ENCODE measurements at places on chromosomes 2 and 18. TPM values are rescaled to one million over a fixed set of nuclear protein-coding genes. Genes with fewer than 3 reads are reported as not detected.

The ITPRIPL1 gene
- total RNA-seq, result 2.6 TPM

DNA sequence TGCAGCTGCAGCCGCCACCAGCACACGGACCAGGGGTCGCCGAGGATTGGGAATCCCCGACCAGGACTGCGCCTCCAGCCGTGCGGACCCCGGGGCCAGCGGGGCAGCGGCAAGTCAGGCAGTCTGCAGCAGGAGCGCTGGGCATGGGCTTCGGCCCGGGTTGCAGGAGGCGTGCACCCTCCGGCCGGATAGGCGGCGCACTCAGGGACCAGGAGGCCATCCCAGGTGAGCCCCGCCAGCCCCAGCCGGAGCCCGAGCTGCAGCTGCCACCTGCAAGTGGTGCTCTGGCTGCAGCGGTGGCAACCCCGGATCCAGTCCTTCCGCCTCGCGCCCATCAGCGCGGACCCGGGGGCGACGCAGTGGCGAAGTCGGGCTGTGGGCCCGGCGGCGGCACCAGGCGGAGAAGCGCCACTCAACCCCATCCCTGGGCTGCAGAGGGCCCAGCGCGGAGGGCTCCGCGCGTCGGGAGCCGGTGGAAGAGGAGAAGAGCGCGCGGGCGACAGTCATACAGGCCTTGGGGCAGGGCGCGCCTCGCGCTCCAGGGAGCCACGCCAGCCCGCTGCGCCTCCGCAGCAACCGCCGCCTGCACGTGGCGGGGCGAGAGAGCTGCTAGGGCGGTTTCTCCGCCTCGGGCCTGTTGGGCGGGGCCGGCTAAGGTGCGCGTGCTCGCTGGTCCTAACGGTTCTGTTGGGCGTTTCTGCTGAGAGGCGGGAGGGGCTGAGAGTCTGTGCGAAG, 73.8 kb downstream of the RPIA start:
- H3K36me3 ChIP-seq, result no peaks in the 10 kb centered on the region
- DNase-seq, result no peak
- peaks cover 15% of the 10 kb centered on the region for H3K4me1 ChIP-seq
- H3K27ac ChIP-seq, result no peak overlapping the region
- peaks cover 20% of the 10 kb centered on the region for H3K27me3 ChIP-seq

DNA sequence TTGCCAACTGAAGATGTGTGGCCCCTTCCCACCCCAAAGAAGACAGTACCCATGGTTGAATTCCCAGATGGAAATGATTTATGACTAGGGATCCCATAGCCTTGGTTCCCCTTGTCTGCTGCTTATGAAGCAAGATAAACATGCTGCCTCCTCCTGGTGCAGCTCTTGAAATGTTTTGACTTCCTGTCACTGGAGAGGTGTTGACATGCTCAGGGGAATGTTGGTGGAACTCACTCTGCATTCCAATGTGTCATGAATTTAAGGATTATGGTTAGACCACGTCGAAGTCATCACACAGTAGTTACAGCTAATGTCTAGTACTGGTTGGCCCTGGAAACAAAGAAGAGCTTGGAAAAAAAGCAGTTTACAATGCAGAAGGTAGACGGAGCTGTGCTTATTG, 69.0 kb upstream of the FAM110C start:
- no peak overlapping the region for H3K4me3 ChIP-seq
- DNase-seq, result no peak
- H3K36me3 ChIP-seq, result no peaks in the 10 kb centered on the region

The FEV gene
- not detected for total RNA-seq

The SLC11A1 gene
- total RNA-seq, result 12.2 TPM

DNA sequence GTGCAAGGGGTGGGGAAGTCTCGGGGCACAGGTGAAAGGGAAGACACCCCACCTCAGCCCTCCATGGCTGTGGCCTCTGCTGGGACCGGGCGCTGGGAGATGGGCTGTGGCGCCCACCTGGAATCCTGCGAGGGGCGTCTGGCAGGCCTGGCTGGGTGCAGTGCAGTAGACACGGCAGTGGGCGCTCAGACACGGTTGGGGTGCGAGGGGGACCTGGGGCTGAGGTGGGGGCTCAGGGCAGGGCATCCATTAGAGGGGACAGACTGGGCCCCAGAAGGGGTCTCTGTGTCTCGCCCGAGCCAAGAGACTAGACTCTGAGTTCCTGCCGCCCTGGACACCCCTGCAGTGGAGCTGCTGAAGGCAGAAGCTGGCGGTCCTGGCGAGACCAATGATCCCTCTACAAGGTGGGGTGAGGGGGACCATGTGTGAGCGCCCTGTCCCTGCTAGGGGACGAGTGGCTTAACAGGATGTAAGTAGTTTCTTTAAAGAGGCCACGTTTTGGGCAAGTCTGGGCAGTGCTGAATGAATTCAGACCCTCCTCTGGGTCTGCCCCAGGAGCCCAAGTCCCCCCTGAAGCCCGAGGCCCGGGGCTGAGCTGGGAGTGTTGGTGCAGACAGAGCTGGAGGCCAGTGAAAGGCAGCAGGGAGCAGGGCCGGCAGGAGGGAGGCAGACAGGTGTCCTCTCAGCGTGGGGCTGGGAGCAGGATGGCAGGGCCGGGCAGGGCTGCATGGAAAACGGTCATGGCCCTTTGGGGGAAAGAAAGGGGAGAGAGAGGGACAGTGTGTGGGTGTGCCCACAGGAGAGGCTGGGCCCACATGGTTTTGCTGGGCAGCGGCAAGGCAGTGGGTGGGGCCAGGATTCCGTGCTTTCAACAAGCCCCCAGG, 57.2 kb downstream of the HS6ST1 start:
- H3K4me3 ChIP-seq, result peak overlapping the region; percentile 12
- peaks cover 4% of the 10 kb centered on the region for H3K36me3 ChIP-seq
- no peaks in the 10 kb centered on the region for H3K27me3 ChIP-seq
- peaks cover 12% of the 10 kb centered on the region for H3K4me1 ChIP-seq
- DNase-seq, result no peak
- H3K27ac ChIP-seq, result peak overlapping the region; percentile 75

- H3K36me3 ChIP-seq, result no peaks in the 10 kb centered on the region
- DNase-seq, result peak; percentile 33
- no peak overlapping the region for H3K4me3 ChIP-seq
- no peaks in the 10 kb centered on the region for H3K27me3 ChIP-seq
- peaks cover 36% of the 10 kb centered on the region for H3K4me1 ChIP-seq
Measured at GRCh38 chr2:43098539-43098938, 127.9 kb downstream of the ZFP36L2 start.

DNA sequence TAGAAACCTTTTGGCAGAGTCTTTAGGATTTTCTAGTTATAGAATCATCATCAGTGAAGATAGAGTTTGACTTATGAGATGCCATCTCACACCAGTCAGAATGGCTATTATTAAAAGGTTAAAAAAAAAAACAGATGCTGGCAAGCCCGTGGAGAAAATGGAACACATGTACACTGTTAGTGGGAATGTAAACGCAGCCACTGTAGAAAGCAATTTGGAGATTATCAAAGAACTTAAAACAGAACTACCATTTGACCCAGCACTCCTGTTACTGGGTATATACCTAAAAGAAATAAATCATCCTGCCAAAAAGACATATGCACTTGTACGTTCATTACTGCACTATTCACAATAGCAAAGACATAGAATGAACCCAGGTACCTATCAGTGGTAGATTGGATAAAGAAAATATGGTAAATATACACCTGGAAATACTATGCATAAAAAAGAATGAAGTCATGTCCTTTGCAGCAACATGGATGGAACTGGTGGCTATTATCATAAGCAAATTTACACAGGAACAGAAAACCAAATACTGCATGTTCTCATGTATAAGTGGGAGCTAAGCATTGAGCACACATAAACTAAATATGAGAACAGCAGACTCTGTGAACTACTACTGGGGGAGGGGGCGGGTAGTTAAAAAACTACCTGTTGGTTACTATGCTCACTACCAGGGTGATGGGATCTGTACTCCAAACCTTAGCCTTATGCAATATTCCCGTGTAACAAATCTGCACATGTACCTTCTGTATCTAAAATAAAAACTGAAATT, 279.0 kb downstream of the KIAA1328 start:
- H3K4me1 ChIP-seq, result no peaks in the 10 kb centered on the region
- H3K4me3 ChIP-seq, result no peak overlapping the region
- H3K27ac ChIP-seq, result no peak overlapping the region
- H3K27me3 ChIP-seq, result no peaks in the 10 kb centered on the region
- DNase-seq, result no peak

The VIL1 gene
- 1.4 TPM for total RNA-seq

The SCN9A gene
- total RNA-seq, result 8.8 TPM

DNA sequence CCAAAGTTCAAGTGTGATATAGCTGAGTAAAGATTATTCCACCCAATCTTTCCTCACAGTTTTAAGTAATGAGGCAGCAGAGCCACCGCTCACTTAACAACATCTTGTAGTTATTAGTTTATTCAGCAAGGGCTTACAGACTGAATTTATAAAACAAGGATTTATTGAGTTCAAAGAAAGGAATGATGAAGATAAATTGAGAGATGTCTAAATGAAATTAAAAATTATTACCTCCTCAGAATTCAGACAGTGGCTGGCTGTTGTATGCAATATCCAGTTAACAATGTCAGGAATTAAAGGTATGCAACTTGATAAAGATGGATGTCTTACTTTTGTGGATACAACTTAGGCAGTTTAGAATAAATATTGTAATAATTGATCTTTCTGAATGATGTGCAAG, 927.3 kb upstream of the CDH2 start:
- no peak overlapping the region for H3K4me3 ChIP-seq
- no peak overlapping the region for H3K27ac ChIP-seq
- H3K4me1 ChIP-seq, result no peaks in the 10 kb centered on the region
- H3K36me3 ChIP-seq, result no peaks in the 10 kb centered on the region
- DNase-seq, result no peak
- no peaks in the 10 kb centered on the region for H3K27me3 ChIP-seq

DNA sequence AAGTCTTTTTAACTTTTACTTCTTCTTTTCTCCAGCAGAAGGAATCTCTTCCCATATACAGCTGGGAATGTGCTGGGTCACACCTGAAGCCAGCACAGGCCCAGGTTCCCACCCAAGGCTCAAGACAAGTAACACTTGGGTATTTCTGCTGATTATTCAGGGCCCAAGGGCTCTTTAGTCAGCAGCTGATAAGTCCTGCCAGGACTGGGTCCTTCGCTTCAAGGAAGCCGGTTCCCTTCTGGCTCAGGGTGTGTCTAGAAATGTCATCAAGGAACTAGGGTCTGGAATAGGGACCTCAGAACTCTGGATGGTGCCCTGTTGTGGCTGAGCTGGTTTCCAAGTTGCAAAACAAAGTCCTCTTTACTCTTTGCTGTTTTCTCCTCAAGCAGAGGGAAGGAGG, 27.0 kb upstream of the SERPINB2 start:
- H3K36me3 ChIP-seq, result no peaks in the 10 kb centered on the region
- H3K27me3 ChIP-seq, result no peaks in the 10 kb centered on the region
- peaks cover 6% of the 10 kb centered on the region for H3K4me1 ChIP-seq
- DNase-seq, result no peak
- no peak overlapping the region for H3K4me3 ChIP-seq

DNA sequence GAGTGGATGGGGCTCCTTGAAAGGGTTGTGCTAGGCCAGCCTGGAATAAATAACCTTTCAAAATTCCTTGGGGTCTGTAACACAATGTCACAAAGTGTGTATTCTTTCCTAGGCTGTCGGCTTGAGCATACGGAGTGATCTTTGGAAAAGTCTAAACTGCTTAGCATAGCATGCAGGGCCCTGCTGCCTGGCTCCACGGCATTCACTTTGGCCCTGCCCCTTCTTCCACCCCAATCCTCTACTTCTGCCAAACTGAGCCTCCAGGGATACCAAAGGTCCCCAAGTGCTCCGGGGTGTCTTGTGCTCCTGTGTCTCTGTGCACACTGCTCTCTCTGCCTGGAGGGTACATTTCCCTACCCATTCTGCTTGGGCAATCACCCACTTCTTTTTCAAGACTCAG, 196.1 kb downstream of the LTBP1 start:
- H3K27me3 ChIP-seq, result no peaks in the 10 kb centered on the region
- no peak overlapping the region for H3K4me3 ChIP-seq
- peaks cover 8% of the 10 kb centered on the region for H3K4me1 ChIP-seq
- H3K36me3 ChIP-seq, result no peaks in the 10 kb centered on the region

The IL1R1 gene
- 90.0 TPM for total RNA-seq

The MEP1B gene
- total RNA-seq, result not detected
